ENCODE measurements at places on chromosomes 7 and 10. TPM values are rescaled to one million over a fixed set of nuclear protein-coding genes. Genes with fewer than 3 reads are reported as not detected.

Gene MRLN
- 0.73 TPM for polyA plus RNA-seq

DNA sequence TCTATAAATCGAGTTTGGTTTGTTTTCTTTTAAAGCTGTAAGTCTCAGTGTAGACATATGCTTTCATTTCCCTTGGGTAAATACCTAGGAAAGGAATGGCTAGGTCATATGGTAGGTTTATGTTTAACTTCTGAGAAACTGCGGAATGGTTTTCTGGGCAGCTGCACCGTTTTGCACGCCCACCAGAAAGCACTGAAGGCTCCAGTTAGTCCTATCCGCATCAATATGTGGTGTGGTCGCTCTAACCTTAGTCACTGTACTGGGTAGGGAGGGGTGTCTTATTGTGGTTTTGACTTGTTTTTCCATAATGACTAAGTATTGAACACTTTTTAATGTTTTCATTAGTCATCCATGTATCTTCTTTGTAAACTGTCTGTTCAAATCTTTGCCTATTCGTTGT is 279.5 kb upstream of the AKR1E2 start:
- no peak for DNase-seq

GRCh38 chr7:72493850-72494661 is 81.9 kb upstream of the CALN1 start:
- DNase-seq, result peak; percentile 26

GRCh38 chr7:107856806-107857540 is 34.0 kb upstream of the DLD start:
- no peak for DNase-seq

GRCh38 chr10:107444443-107444842 is 279.9 kb upstream of the SORCS1 start:
- DNase-seq, result no peak

GRCh38 chr10:1074748-1075308 is 18.6 kb downstream of the WDR37 start:
- no peak for DNase-seq

DNA sequence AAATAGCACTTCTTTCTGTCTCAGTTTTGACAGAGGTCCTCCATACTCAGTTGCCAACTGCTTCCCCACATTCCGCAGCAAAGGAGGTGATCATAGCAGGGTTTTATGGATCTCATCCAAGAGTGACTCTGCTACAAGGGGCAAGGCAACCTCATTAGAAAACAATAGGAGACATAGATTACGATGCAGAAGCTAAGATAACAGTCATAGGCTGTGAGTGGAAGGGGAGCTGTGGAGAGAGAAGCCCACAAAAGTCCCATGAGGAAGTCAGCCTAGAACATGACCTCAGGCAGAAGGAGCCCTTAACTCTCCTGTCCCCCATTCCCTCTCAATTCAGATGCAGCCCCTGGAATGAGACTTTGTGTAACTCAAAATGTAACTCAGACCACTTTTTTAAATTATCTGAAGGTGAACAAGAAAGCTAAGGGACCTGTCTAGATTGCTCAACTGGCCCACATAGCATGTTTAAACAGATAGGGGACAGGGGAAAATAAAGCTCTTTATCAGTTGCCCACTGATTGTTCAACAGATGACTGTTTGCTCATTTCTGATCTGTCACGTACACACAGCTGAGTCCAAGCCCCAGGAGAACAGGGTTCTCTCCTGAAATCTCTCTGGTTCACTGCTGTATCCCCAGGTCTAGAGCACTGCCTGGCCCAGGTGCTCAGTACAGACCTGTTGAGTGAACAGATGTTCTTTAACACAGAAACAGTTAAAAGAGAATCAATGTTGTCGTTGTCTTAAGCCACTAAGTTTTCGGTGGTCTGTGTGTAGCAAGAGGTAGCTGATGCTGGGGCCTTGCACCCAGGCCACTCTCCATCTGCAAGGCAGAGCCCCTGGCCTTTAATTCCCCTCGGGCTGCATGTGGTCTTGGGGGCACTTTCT is 1.5 kb upstream of the NCOA4 start:
- DNase-seq, result no peak

DNA sequence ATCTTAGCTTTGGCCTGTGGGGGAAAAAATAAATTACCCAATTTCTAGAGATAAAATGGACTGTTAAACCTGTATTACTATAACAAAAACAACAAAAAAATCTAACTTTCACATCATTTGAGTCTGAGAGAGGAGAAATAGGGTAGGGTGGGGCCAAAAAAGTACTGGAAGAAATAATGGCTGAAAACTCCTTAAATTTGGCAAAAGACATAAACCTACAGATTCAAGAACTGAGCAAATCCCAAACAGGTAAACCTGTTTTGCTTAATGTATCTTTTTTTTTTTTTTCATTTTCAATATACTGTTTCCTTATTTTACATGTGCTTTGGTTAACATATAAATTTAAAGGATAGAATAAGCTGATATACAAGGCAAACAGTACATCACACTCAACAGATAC is 27.1 kb downstream of the SYPL1 start:
- DNase-seq, result no peak

- DNase-seq, result no peak
These were observed 158.8 kb downstream of the SH3PXD2A start for GRCh38 chr10:103696411-103697145.

DNA sequence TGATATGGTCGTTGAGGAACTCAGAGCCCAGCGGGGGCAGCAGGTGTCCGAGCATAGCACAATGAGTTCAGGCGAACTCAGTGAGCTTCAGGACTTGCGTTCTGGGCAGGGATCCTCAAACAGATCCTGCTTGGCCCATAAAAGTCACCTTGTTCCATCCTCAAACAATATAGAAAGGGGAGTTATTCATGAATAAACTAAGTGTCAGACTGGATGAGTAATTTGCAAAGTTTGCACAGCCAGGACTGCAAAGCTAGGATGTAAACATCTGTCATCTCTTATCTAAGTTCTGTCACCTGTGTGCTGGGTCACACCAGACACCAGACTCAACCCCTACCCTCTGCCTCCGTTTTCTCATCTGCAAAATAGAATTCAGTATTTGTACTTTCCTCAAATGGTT is 58.0 kb upstream of the PFKP start:
- no peak for DNase-seq
